Ureter (tissue), 1 donor: ENCODE measurements at places on chromosomes 6 and 20.

DNA sequence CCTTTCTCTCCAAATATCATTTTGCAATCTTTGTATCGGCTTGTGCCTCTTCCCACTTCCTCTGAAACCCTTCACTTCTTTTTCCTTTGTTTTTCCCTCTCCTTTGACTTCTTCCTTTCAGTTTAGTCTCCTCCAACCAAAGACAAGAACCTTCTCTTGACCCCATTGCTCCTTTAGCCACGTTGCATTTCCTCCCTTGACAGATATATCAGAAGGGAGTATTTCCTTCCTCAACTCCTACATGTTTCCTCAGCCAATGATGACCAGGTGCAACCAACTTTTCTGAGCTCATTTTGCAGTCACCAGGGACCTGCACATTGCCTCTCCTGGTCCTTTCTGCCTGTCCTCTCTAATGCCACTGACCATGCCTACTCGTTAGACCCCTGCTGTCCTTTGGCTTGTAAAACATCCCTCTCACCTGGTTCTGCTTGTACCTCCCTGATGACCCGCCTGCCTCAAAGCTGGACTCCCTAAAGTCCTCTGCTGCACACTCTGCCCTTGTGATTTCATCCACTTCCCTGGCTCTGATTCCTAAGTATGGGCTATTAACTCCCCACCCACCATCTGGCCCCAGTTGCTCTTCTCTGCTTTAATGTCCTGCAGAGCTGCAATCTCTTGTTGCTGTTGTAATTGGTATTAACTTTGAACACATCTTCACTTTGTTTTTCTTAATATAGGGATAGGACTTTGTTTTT, 27.4 kb downstream of the SLC22A16 start:
- no peak for DNase-seq

- no peak for DNase-seq
Observed at GRCh38 chr6:25155211-25155610, 124.0 kb upstream of the CARMIL1 start.

DNA sequence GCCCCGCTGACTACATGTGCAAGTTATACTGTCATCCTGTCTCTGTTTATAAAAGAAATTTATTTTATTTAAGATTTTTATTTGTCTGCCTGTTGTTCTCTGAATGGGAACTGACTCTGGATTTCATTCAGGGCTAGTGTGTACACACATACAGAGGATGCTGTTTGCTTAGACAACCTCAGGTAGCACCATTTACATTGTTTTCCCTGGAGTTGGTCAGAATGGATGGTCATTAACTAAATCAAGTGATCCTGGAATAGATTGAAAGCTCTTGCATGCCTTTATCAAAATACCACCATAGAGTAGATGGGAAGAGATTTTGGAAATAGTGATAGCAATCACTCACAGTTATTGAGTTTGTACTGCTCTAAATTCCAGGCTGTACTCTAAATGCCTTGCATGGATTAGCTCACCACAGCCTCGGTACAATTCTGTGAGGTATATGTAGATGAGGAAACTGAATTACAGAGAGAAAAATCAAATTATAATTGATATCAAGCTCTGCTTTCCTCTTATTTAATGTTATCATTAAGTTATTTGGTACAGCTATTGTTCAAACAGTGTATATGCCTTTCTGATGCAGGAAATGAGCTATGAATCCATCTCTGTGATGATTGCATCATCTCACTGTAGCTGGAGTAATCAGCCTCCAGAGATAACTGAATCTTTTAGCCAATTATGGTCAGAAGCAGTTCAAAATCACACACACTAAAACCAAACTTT, 51.9 kb downstream of the RNF217 start:
- no peak for DNase-seq

DNA sequence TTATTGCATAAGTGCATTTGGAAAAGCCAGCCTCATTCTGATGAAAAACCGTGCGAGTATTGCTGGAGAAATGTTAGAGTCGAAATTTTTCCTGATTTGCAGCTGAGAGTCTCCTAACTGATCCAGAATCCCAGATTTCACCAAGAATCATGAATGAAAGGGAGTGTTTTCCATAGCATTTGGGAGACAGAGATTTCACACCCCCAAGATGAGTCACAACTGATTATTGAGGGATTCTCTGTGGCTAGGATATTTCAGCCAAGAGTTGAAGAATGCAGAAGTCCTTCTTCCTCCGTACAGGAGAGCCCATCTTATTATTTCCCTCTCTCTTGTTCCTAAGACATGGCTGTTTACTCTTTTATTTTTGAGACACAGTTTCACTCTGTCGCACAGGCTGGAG, 82.2 kb upstream of the SALL4 start:
- no peak for DNase-seq

DNA sequence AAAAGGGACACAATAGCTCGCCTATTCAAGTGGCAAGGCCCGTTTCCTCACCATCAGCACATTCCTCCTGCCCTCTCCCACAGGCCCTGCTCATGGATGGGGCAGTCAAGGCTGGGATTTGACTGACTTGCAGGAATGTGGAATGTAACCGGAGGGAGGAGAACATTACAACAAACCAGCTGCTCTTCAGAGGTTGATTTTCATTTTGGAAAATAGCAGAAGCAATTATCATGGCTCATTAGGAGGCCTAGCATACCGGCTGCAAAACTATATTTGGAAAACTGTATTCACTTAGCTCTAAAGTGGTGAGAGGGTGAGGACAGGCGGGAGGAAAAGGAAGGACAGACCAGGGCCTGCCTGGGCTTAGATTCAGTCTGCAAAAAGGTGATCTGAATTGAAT, 283.7 kb downstream of the CD83 start:
- DNase-seq: no peak

- DNase-seq: no peak
Observed at GRCh38 chr6:15429141-15430110, 183.6 kb downstream of the JARID2 start.

- no peak for DNase-seq
Observed at GRCh38 chr20:48153523-48153922, 368.2 kb upstream of the SULF2 start.

- no peak for DNase-seq
Observed at GRCh38 chr6:3202999-3203696, 24.3 kb downstream of the TUBB2B start.

GRCh38 chr6:160692369-160692959, 9.6 kb upstream of the PLG start:
- no peak for DNase-seq

DNA sequence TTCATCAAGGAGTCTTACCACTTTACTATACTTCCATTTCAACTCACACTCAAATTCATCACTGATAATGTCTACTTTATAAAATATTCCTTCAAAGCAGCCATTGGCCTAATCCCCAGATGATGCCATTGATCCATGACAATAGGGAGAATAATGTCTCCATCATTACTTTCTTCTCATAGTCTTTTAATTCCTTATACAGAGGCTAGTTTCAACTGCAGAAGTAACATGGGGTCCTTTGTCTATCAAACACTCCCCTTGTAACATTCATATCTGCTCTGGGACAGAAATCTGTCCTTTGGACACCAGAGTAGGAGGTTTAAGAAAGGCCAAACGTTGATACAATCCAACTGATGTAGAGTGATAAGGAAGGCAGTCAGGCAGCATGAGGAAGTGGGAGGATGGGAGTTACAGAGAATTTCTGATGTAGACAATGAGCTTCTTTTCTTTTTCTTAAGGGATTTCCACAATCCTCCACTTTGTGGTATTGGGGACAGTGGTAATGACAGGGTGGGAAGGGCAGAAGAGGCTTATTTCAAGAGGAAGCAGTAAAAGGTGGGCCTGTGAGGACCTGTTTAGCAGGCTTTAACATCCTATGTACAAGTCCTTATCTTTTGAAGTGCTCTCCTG, 18.9 kb upstream of the HLA-DOA start:
- no peak for DNase-seq

DNA sequence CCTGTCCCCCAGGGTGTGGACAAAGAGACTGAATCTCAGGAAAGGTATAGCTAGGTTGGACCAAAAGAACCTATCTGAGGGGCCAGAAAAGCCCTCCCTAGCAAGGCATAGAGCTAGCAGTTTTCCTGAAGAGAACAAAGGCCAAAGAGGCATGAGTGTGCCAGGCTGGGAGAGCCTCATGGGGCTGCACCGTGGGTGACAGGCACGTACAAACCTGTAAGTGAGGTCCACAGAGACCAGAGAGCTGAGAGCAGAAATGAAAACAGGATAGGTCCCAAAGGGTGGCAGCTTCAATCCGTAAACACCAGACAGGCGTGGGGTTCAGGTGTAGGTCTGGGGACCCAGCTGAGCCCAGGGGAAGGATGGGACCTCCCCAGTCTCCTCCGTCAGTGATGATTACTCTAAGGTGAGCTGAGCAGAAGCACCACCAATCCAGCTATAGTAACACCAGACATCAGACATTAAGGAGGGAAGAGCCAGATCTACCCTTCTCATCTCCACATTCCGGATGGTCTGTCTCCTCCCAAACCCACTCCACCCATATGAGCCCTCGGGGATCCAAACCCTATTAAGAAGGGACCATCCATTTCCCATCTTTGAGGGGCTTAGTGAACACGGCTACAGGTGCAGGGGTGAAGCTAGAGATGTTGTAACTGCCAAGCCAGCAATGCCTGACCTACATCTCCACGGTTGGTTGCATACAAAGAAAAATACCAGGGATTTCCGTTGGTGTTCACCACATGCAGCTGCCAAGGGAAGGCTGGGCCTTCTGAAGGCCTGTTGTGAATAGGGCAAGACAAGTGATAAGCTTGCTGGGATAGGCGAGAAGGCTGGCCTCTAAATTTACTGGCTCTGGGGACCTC, 38.3 kb downstream of the BCL2L1 start:
- DNase-seq: no peak

GRCh38 chr6:37106051-37106363, 63.9 kb upstream of the PIM1 start:
- DNase-seq: no peak

DNA sequence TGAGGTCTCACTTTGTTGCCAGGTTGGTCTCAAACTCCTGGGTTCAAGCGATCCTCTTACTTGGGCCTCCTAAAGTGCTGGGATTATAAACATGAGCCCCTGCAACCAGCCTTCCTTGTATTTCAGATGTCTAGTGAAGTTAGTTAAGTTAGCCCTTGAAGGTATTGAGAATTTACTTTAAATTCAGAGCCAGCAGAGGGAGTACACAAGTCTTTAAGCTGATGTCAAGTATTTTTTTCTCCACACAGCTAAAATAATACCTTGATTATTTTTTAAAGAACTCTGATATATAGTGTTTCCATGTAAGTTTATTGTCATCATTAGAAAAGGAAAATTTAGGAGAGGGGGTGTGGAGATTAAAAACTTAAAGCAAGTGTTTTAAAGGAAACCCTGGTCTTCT, 9.8 kb downstream of the FOXO3 start:
- no peak for DNase-seq

DNA sequence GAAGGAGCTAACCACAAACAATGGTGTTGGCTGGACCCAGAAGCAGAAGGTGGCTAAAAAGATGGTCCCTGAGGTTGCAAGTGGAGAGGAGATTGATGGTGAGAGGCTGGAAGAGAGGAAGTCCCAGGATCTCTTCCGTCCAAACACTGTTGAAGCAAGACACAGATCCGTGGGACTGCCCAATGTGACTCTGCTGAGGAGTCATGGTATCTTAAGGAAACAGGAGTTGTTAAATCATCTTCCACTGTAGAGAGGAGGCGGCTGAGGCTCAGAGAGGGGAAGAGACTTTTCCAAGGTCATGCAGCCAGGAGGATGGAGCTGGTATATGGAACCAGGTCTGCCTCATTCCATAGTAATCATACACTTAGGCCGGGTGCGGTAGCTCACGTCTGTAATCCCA, 4.1 kb upstream of the ZNF335 start:
- no peak for DNase-seq

GRCh38 chr20:60255866-60256265, 297.6 kb downstream of the CDH26 start:
- DNase-seq: no peak
